Hindlimb muscle (tissue), 1 donor: ENCODE measurements at places on chromosomes 5 and 9.

GRCh38 chr5:156314416-156314815, 12.5 kb upstream of the SGCD start:
- DNase-seq = no peak

DNA sequence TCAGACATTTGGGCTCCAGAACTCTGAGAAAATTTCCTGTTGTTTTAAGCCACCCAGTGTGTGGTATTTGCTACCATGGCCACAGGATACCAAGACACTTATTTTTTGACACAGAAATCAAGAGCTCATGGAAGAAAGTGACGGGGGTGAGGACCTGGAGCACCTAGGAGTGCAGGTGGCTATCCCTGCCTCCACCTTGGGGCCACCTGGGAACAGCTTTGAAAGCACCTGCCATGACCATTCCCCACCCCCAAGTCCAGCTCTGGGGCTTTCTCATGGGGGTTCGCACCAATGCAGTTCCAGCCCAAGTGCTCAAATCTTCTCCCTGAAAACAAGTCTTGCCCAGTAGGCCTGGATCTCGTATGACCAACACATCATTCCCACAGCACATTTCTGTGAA, 214.9 kb upstream of the IRX1 start:
- no peak for DNase-seq

GRCh38 chr5:74295676-74296075, 344.9 kb downstream of the ENC1 start:
- DNase-seq = no peak

- DNase-seq = no peak
These were observed 86.5 kb downstream of the SREK1 start for GRCh38 chr5:66230551-66230950.
